ENCODE measurements at places on chromosomes 2 and 18.

DNA sequence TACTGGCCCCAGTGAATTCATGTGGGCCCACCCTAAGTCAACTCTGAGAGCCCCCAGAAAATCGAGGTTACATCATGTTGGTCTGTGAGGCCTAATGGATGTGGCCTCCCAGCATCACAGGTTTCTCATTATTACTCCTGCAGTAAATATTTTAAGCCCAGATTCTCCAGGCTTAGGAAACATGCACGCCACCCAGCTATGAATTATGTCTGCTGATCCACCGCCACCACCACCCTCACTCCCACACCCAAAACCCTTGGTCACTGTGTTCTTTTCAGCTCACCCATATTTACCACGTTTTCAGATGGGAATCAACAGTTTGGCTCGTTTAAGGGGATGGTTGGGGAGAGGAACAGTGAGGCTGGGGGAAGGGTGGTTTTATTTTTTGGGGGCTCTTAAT is 128.6 kb downstream of the NCK2 start:
- DNase-seq = no peak

GRCh38 chr2:44560352-44560751 is 198.6 kb downstream of the CAMKMT start:
- DNase-seq = no peak

DNA sequence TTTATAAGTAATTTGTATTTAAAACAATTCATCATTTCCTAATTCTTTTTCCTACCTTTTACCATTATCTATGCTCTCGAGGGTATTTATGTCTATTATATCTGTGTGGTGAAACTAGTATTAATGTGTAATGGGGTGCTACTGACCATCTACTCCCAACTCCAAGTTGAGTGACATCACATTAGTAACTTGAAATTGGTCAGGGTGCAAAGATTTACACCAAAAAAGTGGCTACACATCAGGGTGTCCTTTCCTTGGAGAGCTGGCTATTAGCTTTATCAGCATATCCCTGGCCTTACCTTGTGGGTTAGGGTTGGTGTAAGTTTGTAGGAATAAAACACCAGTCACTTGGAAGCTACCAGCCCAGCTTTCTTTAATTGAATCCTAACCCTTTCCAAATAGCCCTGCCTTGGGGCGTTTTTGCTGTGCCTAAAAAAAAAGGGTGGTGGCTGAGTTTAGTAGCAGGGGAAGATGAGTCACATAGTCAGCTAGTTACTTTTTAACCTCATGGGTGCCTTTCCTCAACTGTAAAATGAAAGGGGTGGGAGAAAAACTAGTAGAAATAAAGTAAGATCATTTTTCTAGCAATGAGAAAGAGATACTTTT is 14.0 kb downstream of the ANXA4 start:
- no peak for DNase-seq

DNA sequence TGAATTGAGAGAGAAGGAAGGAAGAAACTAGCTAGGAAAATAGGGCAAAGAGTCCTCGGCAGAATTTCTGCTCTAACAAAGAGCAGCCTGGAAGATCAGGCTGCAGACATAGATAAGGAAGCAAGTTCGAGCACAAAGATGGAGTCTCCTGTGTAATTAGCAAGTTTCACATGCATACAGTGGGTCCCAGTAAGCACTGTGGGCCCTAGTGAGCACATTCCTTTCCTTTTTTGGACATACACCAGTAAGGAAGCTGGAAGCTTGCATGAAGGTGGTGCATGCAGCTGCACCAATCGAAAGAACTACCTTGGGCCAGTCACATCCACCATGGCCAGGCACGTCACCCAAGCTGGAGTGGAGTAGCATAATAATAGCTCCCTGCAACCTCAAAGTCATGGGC is 109.7 kb downstream of the NOL4 start:
- DNase-seq = no peak

- no peak for DNase-seq
These were observed 100.6 kb downstream of the RNF144A start for GRCh38 chr2:7017671-7018281.

- no peak for DNase-seq
These were observed 272.3 kb upstream of the EPHA4 start for GRCh38 chr2:221844212-221845020.

GRCh38 chr18:46264255-46264654 is 160.1 kb downstream of the HAUS1 start:
- no peak for DNase-seq

Data from stimulated activated CD4-positive, alpha-beta T cell treated with anti-CD3 and anti-CD28 coated beads, TNF-alpha, amount 100 ng/mL, for 48 hours (primary cell).